ENCODE measurements at places on chromosomes 3 and 15. TPM values are rescaled to one million over a fixed set of nuclear protein-coding genes. Genes with fewer than 3 reads are reported as not detected.

Gene MFSD1
- total RNA-seq = 228 TPM

Gene C3orf22
- total RNA-seq = not detected

Gene SNTN
- not detected for total RNA-seq

Gene RHOV
- total RNA-seq = under 0.01 TPM

Gene GOLGA6L7
- not detected for total RNA-seq

Gene VEPH1
- 93.5 TPM for total RNA-seq

Gene ONECUT1
- not detected for total RNA-seq

Gene CCNB2
- total RNA-seq = 18.1 TPM

Gene EPB42
- not detected for total RNA-seq

Gene FOXP1
- 65.9 TPM for total RNA-seq

Gene IL16
- under 0.01 TPM for total RNA-seq

Gene SLC22A13
- 1.6 TPM for total RNA-seq

Gene PLA2G4D
- not detected for total RNA-seq

Gene GP5
- total RNA-seq = 0.14 TPM

Gene RGMA
- 0.32 TPM for total RNA-seq

Gene CCDC54
- total RNA-seq = not detected

Gene ZNF717
- total RNA-seq = 17.0 TPM

Gene IFT122
- 26.4 TPM for total RNA-seq

Gene SENP7
- 8.9 TPM for total RNA-seq

Gene A4GNT
- not detected for total RNA-seq

Gene GLCE
- total RNA-seq = 34.0 TPM

Gene ZNF80
- not detected for total RNA-seq

Gene RAD51
- 4.8 TPM for total RNA-seq

Gene TMCO5A
- not detected for total RNA-seq

Gene NEK11
- 6.0 TPM for total RNA-seq

Gene LYZL4
- total RNA-seq = not detected

Gene TMC3
- total RNA-seq = not detected

Gene TGFBR2
- total RNA-seq = 79.6 TPM

Gene GABRB3
- 0.65 TPM for total RNA-seq

Gene IGSF11
- not detected for total RNA-seq

Gene UROC1
- total RNA-seq = not detected

Gene VWA5B2
- total RNA-seq = not detected

Gene EFL1
- 23.5 TPM for total RNA-seq

Gene CCR8
- not detected for total RNA-seq

Gene ASB14
- total RNA-seq = 0.05 TPM

Gene WNT7A
- total RNA-seq = not detected

Gene HTR3E
- not detected for total RNA-seq

Gene MAPKAPK3
- 16.9 TPM for total RNA-seq

Gene HESX1
- total RNA-seq = not detected

Gene SCN11A
- total RNA-seq = not detected

Gene TBC1D2B
- total RNA-seq = 40.1 TPM

Gene SCG5
- 30.9 TPM for total RNA-seq

Gene PPP2R3A
- 6.5 TPM for total RNA-seq

Gene SOX2
- not detected for total RNA-seq

Gene STXBP5L
- 2.7 TPM for total RNA-seq

Gene ACAN
- total RNA-seq = under 0.01 TPM

Gene AGBL1
- not detected for total RNA-seq

Gene PARP15
- under 0.01 TPM for total RNA-seq

Gene ADAMTS9
- 6.5 TPM for total RNA-seq

All from smooth muscle cell of the umbilical artery (primary cell).